ENCODE measurements at places on chromosomes 5 and 9.

GRCh38 chr5:86542532-86542931, 75.2 kb upstream of the COX7C start:
- DNase-seq = no peak

DNA sequence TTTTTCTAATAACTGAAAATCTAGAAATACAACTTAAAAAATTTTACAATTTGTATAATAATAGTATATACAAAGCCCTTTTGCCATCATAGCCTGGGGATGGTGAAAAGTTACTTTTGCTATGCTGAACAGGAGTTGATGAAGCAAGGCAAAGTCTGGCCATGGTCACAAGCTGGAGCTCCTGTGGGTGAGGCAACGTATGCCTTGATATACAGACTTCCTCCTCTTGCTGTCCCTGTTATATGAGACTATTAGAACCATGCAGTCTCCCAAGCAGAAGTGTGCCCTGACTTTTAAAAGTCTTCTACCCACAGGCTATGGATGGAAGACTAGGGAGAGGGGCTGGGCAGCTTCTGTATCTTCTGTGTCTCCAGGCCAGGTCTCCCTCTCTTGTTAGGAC, 15.7 kb downstream of the FAM151B start:
- no peak for DNase-seq

GRCh38 chr5:38420691-38421390, 135.6 kb downstream of the LIFR start:
- DNase-seq = no peak

- peak; percentile 14 for DNase-seq
These were observed 17.5 kb downstream of the TLE1 start for GRCh38 chr9:81671880-81672280.

DNA sequence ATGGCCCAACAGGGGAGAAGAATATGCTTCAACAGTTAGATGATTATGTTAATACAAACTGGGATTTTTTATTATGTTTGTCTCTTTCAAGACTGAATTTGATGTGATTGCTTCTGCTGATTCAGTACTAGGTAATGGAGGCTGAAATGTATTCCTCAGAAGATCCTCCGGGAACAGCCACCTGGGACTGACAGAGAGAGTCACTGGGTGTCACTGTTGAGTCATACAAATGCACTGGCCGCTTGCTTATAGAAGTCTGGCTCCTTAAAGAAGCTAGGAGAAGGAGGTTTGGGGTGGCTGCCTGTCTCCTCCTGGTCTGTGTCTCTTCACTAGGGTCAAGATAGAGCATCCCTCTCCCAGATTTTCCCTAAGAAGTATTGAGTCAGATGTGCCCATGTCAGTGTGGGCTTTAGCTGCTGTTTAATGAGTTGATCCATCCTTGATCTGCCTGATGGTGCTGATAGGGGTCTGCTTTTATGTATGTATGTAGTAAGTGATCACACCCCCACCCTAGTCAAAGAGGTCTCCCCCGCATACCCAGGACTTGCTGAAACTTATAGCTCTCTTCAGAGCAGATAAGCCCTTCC, 773.4 kb downstream of the BRINP1 start:
- DNase-seq = no peak

GRCh38 chr5:142661957-142662356, 23.9 kb downstream of the FGF1 start:
- DNase-seq = no peak

DNA sequence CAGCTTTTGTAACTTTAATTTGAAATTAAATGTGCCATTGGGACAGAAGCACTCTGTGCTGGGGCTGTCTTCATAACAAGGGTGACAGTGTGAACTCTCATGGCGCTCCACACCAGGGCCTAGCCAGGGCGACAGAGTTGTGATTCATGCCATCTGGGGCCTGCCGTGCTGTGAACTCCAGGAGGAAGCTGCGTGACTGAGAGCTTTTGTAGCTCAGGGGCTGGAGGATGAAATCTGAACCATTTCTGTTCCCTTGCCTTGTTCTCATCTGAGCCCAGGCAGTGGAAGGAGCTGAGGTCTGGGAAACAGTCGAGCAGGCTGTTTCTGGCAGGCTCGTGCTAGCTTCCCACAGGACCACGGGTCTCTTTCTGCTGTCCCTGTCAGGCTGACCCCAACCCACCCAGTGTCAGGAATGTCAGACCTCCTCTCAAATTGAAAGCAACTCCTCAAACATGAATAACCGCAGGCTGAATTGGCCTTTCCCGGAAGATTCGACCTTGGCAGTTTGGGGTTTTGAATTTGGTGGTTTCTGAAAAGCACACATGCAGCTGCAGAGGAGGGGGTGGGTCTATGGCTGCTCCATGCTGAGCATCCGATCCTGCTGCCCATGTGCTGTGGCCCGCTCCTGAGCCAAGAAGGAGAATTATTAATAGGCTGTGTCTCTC, 69.2 kb upstream of the RPS23 start:
- DNase-seq = peak; percentile 56

DNA sequence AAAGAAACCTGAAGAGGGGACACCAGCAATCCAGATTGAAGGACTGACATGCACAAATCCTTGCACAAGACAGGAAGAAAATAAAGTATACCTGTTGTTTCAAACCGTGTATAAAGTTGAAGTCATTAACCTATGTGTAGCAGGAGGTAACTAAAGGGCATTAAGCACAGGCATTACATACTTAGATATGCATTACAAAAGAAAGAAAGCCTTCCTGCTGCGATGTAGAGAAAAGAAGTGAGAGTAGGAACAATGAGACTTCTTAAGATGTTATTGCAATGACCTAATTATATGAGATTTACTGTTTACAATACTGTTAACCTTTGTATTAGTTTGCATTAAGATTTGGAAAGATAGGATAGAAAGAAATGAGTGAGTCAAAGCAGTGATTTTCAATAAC, 308.9 kb upstream of the PTPRD start:
- no peak for DNase-seq

- no peak for DNase-seq
These were observed 138.5 kb upstream of the ERCC6L2 start for GRCh38 chr9:95736891-95737522.

DNA sequence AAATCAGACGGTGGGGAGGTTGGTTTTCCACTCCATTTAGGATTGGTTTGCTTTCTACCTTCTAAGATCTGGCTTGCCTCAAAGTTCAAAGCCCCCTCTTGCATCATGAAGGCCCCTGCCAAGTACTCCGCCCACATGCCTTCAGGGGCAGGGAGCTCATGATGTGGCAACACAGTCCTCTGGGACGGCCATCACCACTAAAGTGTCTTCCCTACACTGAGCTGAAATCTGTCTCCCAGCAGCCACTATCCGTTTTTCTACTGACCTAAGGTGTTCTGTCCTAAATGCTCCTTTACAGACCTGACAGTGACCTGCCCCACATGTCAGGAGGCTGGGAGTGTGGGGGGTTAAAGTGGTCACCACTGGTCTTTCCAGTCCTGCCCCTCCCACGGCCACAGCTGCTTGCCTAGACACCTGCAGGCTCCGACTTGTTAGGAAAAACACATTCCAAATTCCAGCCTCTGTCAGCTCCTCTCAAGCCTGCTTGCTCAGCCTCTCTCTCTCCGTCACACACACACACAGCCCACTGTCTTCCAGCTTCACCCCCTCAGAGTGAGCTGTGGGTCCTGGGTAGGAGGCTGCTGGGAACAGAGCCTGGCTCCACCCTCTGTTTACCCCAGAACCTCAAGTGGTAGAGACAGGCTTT, 44.9 kb downstream of the SHB start:
- DNase-seq = peak; percentile 27

DNA sequence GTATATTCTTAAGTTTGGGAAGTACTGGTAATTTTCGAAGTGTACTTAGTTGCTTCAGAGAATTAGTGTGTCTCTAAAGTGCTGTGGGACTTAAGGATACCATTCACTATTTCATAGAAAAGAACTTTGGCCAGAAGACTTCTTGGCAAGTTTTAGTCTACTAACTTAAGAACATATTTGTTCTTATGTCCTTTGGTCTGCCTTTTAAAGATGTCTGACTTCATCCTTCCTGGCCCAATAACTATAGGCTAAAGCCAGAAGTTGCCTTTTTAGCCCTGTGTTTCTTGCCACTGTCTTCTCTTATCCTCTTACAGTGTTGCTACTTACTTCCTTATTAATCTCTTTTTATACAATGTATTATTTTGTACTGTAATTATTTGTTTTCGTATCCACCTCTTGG, 6.3 kb downstream of the RBM27 start:
- DNase-seq = no peak

GRCh38 chr9:123562844-123563346, 206.9 kb downstream of the CRB2 start:
- no peak for DNase-seq

GRCh38 chr5:167406513-167406912, 884.9 kb upstream of the WWC1 start:
- no peak for DNase-seq

- no peak for DNase-seq
These were observed 45.2 kb downstream of the RNF130 start for GRCh38 chr5:180026320-180026719.

DNA sequence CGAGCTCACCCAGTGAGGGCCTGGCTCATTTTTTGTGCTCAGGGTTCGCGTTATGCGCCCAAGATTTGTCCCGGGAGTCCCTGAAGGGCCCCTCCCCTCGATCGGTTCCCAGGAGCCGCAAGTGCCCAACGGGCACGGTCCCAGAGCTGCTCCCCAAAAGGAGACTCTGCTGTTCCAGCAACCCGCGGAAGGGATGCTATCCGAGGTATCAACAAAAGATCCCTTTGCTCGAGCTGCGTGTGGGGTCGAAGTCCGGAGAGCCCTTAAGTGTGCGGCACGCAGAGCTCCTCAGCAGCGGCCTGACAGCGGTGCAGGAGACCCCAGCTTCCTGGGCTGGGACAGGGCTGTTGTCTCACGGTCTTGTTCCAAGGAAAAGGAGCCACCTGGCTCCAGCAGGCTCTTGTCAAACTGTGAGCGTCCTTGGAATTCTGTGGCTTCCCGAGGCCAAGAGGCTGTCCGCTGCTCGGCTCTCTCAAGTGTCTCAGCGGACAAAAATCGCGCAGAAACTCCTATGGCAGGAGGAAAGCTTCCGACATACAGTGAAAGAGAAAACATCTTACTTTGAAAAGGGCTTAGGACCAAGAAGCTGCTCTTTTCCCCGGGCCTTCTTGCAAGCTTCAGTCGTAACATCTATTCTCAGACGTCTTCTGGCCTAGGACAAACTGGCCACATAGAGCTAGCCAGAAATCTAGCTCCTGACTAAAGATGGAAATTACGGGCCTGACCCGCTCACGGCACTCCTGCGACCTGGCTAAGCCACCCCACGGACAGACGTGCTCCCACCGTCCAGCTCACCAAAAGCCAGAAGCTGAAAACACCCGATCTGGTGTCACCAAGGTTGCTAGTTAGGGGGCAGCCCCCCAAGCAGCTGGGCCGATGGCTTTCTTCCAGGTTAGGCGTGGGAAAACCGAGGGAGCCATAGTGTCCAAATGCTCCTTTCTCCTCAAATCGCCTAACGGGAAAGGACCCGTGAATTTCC, 2.6 kb upstream of the FOXB2 start:
- no peak for DNase-seq

DNA sequence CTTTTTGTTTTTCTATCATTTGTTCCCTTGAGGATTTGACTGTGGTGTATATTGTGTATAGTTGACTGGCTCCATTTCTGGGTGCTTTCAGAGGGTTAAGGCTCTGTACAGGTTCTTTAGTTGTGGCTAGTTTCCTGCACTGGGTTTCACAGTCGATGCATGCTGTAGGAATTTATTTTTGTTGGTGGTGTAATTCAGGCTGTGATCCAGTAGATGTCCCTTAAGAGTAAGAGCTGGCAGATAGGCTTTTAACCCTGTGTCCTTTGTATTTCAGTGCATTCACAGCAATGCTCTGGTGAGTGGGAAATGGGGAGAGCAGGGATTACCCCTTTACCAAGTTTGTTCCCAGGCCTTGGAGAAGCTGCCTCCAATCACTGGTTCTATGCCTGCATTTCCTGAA, 112.9 kb downstream of the SPATA31D1 start:
- DNase-seq = no peak
